IMR-90 (cell line): ENCODE measurements at places on chromosomes 12 and 14. TPM values are rescaled to one million over a fixed set of nuclear protein-coding genes. Genes with fewer than 3 reads are reported as not detected.

Gene SDSL
- 5.6 and 6.3 TPM in 2 replicates for total RNA-seq

Gene MMP14
- total RNA-seq: 124 and 156 TPM in 2 replicates

Gene ITGB7
- total RNA-seq: under 0.01 and 0.18 TPM in 2 replicates

Gene KRT76
- total RNA-seq: not detected in 2 replicates

Gene ZNF140
- total RNA-seq: 20.8 and 25.8 TPM in 2 replicates

Gene POTEM
- not detected in 2 replicates for total RNA-seq

Gene IAPP
- not detected in 2 replicates for total RNA-seq

Gene FGF6
- not detected in 2 replicates for total RNA-seq

Gene CLEC6A
- not detected in 2 replicates for total RNA-seq

Gene SINHCAF
- 30.8 and 43.3 TPM in 2 replicates for total RNA-seq

Gene METAP2
- 72.9 and 108 TPM in 2 replicates for total RNA-seq

Gene MYRFL
- total RNA-seq: not detected in 2 replicates

Gene PHC1
- 9.1 and 9.7 TPM in 2 replicates for total RNA-seq

Gene MYF6
- not detected in 2 replicates for total RNA-seq

Gene LRTM2
- total RNA-seq: not detected in 2 replicates

Gene GARIN6
- total RNA-seq: not detected in 2 replicates

Gene GOLGA5
- 59.5 and 70.8 TPM in 2 replicates for total RNA-seq

Gene FOXG1
- not detected in 2 replicates for total RNA-seq

Gene RERGL
- not detected in 2 replicates for total RNA-seq

Gene OR4E2
- total RNA-seq: not detected in 2 replicates

Gene RASSF9
- total RNA-seq: 0.18 and 0.28 TPM in 2 replicates

Gene COX8C
- not detected in 2 replicates for total RNA-seq

Gene DAO
- total RNA-seq: not detected in 2 replicates

Gene RNASE1
- total RNA-seq: not detected in 2 replicates

Gene CPNE6
- not detected in 2 replicates for total RNA-seq
